Mononuclear cell (primary cell): ENCODE measurements at places on chromosomes 16 and 17. TPM values are rescaled to one million over a fixed set of nuclear protein-coding genes. Genes with fewer than 3 reads are reported as not detected.

The ASPA gene
- total RNA-seq, result not detected

The MT1M gene
- not detected for total RNA-seq

The MPRIP gene
- 62.9 TPM for total RNA-seq

The TSPOAP1 gene
- 22.4 TPM for total RNA-seq

The HDAC5 gene
- 69.3 TPM for total RNA-seq

The CFAP97D1 gene
- not detected for total RNA-seq

The PRAC1 gene
- not detected for total RNA-seq
